NCI-H524 (cell line): ENCODE measurements at places on chromosomes 12 and 14.

GRCh38 chr12:66279123-66279712 lies 23.1 kb upstream of the HELB start:
- DNase-seq: peak; percentile 20

- DNase-seq: peak; percentile 26
These were observed 367.6 kb downstream of the SOX5 start for GRCh38 chr12:23581913-23582312.

GRCh38 chr12:9391815-9392214 lies 183.6 kb upstream of the PZP start:
- DNase-seq: no peak

DNA sequence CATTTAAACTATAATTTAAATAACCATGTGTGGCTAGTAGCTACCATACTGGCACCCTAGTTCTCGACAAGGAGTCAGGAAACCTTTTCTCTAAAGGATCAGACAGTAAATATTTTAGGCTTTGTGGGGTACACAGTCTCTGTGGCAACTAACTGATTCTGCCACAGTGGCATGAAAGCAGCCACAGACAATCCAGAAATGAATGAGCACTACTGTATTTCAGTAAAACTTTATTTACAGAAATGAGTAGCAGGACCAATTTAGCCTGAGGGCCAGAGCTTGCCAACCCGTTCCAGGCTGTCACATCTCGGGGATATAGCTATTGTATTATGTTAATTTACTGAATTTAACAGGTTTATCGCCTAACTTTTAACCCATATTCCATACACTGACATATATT lies 278.7 kb downstream of the ITPR2 start:
- no peak for DNase-seq

DNA sequence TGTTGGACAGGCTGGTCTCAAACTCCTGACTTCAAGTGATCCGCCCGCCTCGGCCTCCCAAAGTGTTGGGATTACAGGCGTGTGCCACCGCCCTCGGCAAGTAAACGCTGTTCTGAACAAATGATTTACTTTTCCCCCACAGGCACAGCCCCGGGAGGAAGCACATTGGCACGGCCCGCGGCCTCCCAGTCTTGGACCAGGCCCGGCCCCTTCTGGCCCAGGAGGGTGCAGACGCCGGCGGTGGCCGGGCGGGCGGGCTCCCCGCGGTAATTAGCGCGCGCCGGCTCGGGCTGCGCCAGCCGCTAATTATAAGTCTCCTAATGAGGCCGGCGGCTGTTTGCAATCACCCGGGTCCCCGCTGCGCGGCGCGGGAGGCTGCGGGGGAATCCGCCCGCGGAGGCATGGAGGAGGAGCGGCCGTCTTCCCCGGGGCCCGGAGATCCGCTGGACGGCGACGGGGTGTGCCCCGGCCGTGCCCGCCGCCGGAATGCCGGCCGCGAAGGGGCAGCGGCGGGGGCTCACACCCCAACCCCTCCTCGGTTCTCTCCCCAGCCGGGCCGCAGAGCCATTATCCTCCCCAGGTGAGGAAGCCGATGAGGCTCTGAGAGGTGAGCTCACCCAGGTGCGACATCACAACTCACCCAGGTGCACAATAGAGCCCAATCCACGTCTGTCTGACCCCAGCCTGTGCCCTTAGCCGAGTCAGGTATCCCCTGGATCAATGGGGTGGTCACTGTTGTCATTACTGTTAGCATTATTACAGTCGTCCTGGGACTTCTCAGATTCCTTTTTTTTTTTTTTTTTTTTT lies 3.3 kb upstream of the POP5 start:
- DNase-seq: peak; percentile 66

DNA sequence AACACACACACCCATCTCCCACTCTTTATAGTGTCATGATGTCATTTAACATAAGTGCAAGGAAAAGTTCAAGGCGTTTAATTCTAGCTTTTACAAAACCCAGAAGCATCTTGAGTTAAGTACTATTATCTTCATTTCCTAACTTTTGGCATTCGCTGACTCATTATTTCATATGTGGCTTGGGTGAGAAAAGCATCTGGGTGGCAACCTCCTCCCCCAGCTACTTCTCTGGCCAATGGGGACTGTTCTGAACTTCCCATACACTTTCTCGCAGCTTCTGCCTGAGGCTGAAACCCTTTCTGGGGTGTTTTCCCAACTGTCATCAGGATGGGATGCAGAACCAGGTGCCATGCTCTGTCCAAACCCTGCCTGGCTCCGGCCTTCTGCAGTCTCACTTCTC lies 2.8 kb upstream of the MARK3 start:
- no peak for DNase-seq

GRCh38 chr14:87955501-87955900 lies 37.5 kb downstream of the GALC start:
- DNase-seq: no peak

DNA sequence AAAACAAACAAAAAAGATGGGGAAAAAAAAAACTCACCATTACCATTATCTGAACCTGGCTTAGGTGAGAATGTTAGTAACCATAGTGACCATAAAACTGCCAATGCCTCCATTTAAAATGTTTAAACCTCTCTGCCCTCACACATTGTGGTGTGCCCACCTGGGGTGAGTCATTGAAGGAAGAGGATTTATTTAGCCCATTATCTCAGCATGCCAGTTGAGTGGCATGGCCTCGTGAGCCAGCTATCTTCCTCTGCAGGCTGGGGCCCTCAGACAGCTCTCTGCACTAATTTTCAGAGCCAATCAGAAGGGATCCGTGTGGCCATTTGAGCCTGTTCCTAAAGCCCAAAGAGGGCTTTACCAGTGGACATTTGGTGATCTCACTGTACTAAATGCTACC lies 81.8 kb upstream of the CCDC198 start:
- no peak for DNase-seq

GRCh38 chr12:110778833-110779577 lies 36.3 kb upstream of the PPP1CC start:
- DNase-seq: no peak

GRCh38 chr12:13536219-13536910 lies 339.8 kb downstream of the EMP1 start:
- no peak for DNase-seq

DNA sequence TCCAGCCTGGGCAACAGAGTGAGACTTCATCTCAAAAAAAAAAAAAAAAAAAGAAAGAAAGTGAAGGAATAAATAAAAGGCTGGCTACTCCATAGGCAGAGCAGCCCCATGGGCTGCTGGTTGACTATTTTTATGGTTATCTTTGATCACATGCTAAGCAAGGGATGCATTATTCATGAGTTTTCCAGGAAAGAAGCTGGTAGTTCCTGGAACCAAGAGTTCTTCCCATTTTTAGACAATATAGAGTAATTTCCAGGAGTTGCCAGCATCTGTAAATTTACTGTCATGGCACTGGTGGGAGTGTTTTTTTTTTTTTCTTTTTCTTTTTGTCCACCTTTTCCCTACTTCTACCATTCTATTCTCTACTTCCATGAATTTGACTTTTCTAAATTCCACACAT lies 24.2 kb downstream of the FGD4 start:
- DNase-seq: no peak

- DNase-seq: no peak
These were observed 28.5 kb upstream of the KLHL42 start for GRCh38 chr12:27751386-27752047.

GRCh38 chr14:70724944-70725343 lies 83.2 kb downstream of the TTC9 start:
- no peak for DNase-seq

DNA sequence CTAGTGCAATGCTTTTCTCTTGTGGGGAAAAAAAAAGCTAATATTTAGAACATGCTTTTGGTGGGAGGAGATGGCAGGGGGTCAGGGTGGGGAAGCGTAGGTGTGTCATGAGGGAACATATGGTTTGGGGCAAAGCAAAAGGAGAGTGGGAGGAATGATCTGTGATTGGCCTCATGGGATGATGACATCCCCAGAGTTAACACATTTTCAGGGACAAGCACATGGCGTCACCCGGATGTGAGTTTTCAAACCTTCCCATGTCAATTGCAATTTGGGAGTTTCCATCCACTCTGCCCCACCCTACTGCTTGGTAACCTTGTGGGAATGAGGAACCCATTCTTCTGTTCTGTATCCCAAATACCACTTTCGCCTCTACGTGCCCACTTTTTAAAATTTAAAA lies 164.2 kb downstream of the SSPN start:
- no peak for DNase-seq

- DNase-seq: no peak
These were observed 10.7 kb downstream of the EIF2S1 start for GRCh38 chr14:67370830-67371229.

DNA sequence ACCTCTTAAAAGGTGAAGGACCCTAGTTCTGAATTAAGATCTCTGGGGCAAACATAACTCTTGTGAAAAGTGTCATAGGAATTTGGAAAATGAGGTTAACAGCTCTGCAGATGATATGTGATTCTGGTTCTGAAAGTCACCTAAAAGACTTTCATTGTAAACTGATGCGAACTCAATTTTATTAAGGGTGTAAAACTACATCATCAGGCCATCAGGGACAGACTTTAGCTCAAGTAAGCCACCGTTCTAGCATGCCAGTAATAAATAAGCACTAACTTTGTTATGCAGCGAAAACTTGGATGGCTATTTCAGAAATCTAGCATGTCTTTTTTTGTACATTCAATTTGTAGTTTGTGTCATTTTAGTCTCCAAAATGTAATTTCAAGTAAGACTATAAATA lies 61.6 kb downstream of the R3HDM2 start:
- DNase-seq: no peak

DNA sequence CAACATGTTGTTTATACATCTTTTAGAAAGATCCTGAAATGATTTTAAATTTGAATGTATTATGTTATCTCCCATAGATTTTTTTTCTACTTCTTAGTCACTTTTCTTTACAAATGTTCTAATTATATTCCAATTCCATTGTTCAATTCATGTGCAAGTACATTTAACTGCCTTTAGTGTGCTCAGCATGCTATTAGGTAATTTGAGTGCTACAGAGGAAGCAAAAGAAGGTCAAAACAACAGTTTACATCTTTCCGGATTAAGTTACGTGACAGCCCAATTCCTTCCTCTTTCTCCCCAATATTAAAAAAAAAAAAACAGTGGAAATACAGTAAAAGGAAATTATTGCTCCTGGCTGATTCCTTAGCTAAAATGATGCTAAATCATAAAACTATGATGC lies 98.3 kb downstream of the RTN1 start:
- DNase-seq: no peak

GRCh38 chr12:58563621-58564020 lies 356.7 kb downstream of the LRIG3 start:
- no peak for DNase-seq

- DNase-seq: no peak
These were observed 116.0 kb upstream of the NCOR2 start for GRCh38 chr12:124683152-124684124.

GRCh38 chr14:105144666-105145380 lies 23.8 kb downstream of the JAG2 start:
- no peak for DNase-seq

DNA sequence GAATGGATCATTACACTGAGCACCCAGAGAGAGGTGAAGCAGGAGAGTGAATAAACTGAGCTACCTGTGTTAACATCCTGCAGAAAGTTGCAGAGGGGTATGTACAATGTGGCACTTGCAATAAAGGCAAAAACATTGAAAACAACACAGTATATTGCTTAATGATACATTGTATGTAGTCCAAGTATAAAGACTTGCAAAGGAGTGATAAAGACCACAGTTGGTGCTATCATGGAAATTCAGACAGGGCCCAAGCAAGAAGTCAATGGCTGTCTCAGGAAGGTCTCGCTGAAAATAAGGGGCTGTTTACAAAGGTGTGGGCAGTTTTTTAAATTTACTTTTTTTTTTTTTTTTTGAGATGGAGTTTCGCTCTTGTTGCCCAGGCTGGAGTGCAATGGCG lies 10.0 kb downstream of the TMEM120B start:
- DNase-seq: no peak

- DNase-seq: no peak
These were observed 215.2 kb downstream of the RASSF9 start for GRCh38 chr12:85621041-85621440.

- no peak for DNase-seq
These were observed 55.3 kb upstream of the ACSS3 start for GRCh38 chr12:81022531-81022930.

- DNase-seq: peak; percentile 0
These were observed 38.3 kb downstream of the SLC6A15 start for GRCh38 chr12:84874125-84874824.

- DNase-seq: no peak
These were observed 60.8 kb downstream of the FLRT2 start for GRCh38 chr14:85590784-85591183.

DNA sequence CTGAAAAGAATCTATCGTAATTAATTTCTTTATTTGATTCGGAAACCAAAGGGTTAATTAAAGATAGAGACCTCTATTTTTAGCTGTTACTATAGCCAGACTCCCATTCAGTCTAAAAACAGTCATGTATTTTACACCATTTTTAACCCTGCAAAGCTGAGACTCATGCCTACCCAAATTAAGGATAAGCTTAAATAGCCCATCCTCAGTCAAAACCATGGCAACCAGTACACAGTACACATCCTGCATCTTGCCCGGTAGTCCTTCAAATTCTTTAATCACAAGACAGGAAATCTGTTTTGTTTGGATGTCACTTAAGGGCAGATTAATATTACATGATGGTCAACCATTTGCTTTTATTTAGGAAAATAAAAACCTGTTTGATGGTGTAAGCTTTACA lies 25.5 kb upstream of the KCNK10 start:
- DNase-seq: peak; percentile 52

- no peak for DNase-seq
These were observed 6.9 kb upstream of the CORO1C start for GRCh38 chr12:108738170-108738569.

DNA sequence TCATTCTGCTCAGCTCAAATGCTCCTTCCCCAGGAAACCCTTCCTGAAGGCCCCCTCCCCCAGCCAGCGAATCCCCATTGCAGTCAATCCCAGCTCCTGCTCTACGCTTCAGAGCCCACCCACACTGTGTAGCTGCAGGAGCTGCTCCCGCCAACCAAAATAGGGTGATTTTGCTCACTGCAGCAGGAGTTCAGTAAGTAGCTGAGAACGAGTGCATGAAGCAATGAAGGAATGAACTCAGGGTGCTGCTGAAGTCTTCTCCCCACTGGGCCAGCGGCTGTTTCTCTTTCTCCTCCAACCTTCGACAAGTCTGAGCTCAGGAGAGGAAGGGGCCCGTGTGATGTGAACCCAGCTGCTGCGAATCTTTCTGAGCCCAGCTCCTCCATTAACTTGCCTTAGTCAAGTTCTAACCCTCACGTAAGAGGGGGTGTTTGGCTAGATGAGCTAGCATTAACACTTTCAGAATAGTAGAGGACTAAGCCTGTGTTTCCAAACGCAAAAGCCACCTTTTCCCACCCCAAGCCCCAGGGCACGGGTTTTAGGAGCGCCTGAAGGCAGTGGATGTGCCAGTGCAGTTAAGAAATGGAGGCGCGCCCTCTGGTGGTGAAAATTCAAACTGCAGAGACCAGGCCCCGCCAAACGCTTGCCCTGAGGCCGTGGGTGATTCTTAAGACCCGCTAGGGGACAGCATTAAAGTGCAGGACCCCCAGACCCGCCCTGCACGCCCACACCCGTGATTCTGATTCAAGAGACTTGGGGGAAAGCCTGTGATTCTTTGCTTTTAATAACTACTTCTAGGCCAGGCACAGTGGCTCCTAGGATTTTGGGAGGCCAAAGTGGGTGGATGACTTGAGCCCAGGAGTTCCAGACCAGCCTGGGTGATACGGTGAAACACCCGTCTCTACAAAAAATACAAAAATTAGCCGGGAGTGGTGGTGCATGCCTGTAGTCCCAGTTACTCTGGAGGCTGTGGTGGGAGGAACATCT lies 11.9 kb upstream of the SERPINA4 start:
- peak; percentile 50 for DNase-seq
